Foreskin keratinocyte (primary cell): ENCODE measurements at places on chromosomes 12 and 14. TPM values are rescaled to one million over a fixed set of nuclear protein-coding genes. Genes with fewer than 3 reads are reported as not detected.

The HOXC13 gene
- 4.9 and 5.0 TPM in 2 replicates for total RNA-seq

The AICDA gene
- total RNA-seq: not detected in 2 replicates

The GLI1 gene
- total RNA-seq: 2.8 and 3.8 TPM in 2 replicates

The BICDL1 gene
- total RNA-seq: 6.4 and 7.0 TPM in 2 replicates

The BIN2 gene
- not detected in 2 replicates for total RNA-seq

The PRIMA1 gene
- total RNA-seq: not detected in 2 replicates

The CYP27B1 gene
- 41.8 and 52.1 TPM in 2 replicates for total RNA-seq

The SMIM41 gene
- total RNA-seq: not detected in 2 replicates

The POLE2 gene
- 26.3 and 27.2 TPM in 2 replicates for total RNA-seq

The PPP4R4 gene
- total RNA-seq: 4.4 and 6.7 TPM in 2 replicates

The GARIN6 gene
- total RNA-seq: not detected in 2 replicates

The ANKRD33 gene
- total RNA-seq: not detected in 2 replicates

The RIMBP2 gene
- total RNA-seq: 0.03 and 0.04 TPM in 2 replicates

The TSPAN11 gene
- not detected in 2 replicates for total RNA-seq

The RNFT2 gene
- 1.3 and 2.6 TPM in 2 replicates for total RNA-seq

The EPYC gene
- not detected in 2 replicates for total RNA-seq

The CFAP54 gene
- total RNA-seq: 0.78 and 0.85 TPM in 2 replicates

The MYF6 gene
- not detected in 2 replicates for total RNA-seq

The CPNE6 gene
- total RNA-seq: not detected in 2 replicates

The MGAT4C gene
- not detected in 2 replicates for total RNA-seq

The BEGAIN gene
- total RNA-seq: 0.48 and 0.53 TPM in 2 replicates

The MTERF2 gene
- total RNA-seq: 4.1 and 5.5 TPM in 2 replicates

The NEDD1 gene
- total RNA-seq: 42.9 and 45.5 TPM in 2 replicates

The KCNMB4 gene
- total RNA-seq: 0.11 and 1.1 TPM in 2 replicates
